ENCODE measurements at places on chromosomes 11 and 22. TPM values are rescaled to one million over a fixed set of nuclear protein-coding genes. Genes with fewer than 3 reads are reported as not detected.

The LRRC75B gene
- 6.1 TPM for polyA plus RNA-seq

GRCh38 chr11:113645593-113646349, 60.3 kb downstream of the TMPRSS5 start:
- DNase-seq = no peak

DNA sequence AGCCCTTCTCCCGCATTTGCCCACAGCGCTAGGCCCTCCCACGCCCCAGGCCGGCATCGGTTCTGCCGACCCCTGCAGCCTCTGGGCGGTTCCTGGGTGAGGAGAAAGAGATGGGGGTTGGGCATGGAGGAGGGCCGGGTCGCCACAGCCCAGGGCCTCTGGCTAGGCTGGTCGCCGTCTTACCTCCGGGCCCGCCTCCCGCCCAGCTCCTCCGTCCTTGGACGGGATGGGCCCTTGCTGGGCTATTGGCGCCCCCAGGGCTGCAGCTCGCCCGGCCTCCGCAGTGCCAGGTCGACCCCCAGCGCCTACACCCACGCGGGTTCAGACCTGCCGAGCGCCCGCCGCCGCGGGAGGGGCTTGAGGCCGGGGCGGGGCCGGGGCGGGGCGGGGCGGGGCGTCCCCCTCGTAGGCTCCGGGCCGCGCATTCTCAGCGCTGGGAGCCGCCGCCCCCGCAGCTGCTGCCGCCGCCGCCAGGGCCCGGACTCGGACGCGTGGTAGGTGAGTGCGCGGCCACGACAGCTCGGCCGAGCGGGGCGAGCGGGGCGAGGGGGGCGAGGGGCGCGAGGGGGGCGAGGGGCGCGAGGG, at the start of gene CD151:
CD151 (plus strand) TSS at position 424 of the 585 bp plus-strand sequence. CDS start 3,118 bp downstream, outside the sequence.
- peak; percentile 83 for DNase-seq

GRCh38 chr11:100612766-100613165, 74.3 kb upstream of the ARHGAP42 start:
- no peak for DNase-seq

Data from right cardiac atrium (tissue), 5 donors.